ENCODE measurements at places on chromosomes 3 and 15. TPM values are rescaled to one million over a fixed set of nuclear protein-coding genes. Genes with fewer than 3 reads are reported as not detected.

MEGF11 gene
- 7.3 TPM for total RNA-seq

- peaks cover 2% of the 10 kb centered on the region for H3K4me1 ChIP-seq
- H3K27ac ChIP-seq, result no peak overlapping the region
- DNase-seq, result no peak
Observed at GRCh38 chr3:157117206-157117605, 42.7 kb downstream of the CCNL1 start.

P3H2 gene
- 31.5 TPM for total RNA-seq

DNA sequence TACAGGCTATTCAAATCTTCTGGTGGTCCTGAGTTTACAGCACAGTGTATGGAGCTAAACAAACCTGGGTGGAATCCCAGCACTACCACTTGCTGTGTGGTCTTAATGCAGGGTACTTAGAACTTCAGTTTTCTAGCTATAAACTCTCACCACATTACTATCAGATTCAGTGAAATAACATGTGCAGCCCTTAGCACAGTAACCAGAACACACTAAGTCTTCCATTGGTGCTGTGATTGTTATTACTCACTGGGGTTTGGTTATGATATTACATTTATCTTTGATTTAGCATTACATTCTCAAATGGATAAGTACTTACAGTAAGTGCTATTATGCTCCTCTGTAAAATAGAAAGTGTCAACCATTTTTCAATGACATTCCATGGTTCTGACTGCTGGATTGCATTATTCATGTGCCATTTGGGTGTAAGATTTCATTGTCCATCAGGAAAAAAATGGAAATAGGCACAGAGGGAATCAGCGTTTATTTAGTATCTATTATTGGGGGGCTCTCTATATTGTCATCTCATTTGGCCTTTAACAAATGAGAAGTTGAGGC lies 81.9 kb downstream of the PDE8A start:
- H3K36me3 ChIP-seq, result no peaks in the 10 kb centered on the region
- H3K27me3 ChIP-seq, result no peaks in the 10 kb centered on the region
- no peak overlapping the region for H3K27ac ChIP-seq

CSPG4 gene
- 11.1 TPM for total RNA-seq

DNA sequence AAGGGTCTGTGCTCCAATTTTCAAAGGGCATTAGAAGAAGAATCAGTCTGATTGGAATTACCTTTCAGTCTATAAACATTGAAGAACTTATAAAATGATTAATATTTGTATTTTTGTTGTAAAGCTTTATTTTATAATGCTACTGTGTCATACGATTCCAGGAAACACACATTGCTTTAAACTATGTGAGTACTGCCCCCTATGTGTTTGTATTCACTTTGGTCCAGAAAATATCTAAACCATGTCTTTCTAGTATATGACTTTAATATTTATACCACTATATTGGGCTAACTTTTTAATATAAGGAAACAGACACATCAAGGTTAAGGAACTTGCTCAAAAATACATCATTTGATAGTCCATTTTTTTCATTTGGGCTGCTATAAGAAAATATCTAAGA lies 3.2 kb upstream of the RIOX2 start:
- no peak for DNase-seq
- H3K36me3 ChIP-seq, result no peaks in the 10 kb centered on the region
- peaks cover 3% of the 10 kb centered on the region for H3K4me1 ChIP-seq
- no peak overlapping the region for H3K4me3 ChIP-seq
- H3K27ac ChIP-seq, result no peak overlapping the region
- H3K27me3 ChIP-seq, result no peaks in the 10 kb centered on the region

DNA sequence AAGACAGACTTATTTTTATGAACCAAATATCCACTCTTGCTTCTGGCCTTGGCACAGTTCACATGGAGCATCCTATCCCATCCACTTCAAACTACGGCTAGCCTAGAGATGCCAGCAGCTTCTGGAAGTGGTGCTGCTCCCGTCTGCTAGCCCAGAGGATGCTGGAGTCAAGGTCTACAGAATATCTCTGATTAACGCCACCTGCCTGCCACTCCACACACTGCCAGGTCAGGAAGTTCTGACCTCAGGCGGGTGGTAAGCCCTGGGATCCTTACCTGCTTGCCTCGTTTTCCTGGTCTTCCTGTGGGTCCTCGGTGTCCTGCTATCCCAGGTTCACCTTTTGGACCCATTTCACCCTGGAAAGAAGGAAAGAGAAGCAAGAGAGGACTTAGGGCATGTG lies 42.9 kb downstream of the EAF1 start:
- H3K27me3 ChIP-seq, result no peaks in the 10 kb centered on the region
- no peak overlapping the region for H3K4me3 ChIP-seq
- H3K4me1 ChIP-seq, result no peaks in the 10 kb centered on the region
- H3K27ac ChIP-seq, result no peak overlapping the region

ZNF621 gene
- total RNA-seq, result 8.6 TPM

Measured in SJCRH30 (cell line).